ENCODE measurements at places on chromosomes 13 and 19.

- no peak for DNase-seq
Observed at GRCh38 chr13:105446197-105446596, 1089.3 kb downstream of the EFNB2 start.

- DNase-seq, result no peak
Observed at GRCh38 chr13:92575777-92576176, 650.8 kb upstream of the GPC6 start.

DNA sequence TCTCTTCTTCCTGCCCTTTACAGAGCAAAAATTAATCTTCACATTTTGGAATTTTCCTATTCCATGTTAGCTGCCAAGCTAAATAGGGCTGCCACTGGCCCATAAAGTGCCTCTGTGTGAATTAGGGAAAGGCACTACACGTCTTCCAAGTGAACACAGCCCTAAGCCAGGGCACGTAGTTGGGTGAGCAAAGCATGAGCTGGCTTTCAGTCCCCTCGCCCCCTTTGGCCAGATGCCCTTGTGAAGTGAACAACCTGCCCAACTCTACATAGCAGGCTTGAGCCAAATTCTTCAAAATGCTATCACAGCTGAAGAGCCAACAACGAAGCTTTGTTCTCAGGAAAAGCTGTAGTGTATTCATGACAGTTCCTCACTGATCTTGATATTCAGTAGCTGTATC lies 213.1 kb downstream of the OXGR1 start:
- no peak for DNase-seq

DNA sequence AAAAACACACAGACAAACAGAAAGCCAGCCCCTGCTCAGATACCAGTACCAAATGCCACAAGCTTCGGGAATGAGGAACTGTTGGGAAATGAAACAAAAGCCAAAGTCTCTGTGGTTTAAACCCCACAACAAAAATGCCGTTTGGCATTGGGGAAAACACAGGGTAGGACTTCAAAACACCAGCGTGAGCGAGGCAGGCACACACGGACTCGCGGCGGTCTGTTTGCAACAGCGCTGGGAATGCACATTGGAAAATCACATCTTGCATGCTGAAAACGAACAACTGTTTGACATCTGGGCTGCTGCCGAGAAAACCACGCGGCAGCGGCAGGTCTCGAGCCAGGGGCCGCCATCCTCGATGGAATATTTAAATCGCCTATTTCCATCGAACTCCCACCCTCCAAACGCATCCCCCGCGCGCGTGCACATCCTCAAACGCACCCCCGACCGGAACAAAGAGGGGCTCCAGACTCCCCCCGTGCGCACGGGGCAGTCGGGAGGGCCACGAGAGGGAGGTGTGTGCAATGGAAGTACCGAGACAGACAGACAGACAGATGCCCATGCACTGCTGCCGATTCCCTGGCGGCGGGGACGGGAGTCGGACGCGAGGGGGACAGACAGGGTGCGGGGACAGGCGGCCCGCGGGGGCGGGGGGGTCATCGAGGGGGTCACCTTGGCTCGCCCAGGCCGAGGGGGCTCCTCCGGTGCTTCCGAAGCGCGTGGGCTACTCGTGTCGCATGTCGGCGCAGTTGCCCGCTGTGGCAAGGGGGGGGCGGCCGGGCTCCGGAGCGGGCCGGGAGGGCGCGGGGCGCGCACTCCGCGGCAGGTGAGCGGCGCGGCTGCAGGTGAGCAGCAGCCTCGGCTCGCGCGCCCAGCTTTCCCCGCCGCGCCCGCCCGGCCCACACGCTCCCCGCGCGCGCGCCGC lies at the start of gene GPR12:
GPR12 (minus strand) TSS at position 880 of the 925 bp plus-strand sequence. CDS start 959 bp downstream, outside the sequence.
- DNase-seq, result no peak

DNA sequence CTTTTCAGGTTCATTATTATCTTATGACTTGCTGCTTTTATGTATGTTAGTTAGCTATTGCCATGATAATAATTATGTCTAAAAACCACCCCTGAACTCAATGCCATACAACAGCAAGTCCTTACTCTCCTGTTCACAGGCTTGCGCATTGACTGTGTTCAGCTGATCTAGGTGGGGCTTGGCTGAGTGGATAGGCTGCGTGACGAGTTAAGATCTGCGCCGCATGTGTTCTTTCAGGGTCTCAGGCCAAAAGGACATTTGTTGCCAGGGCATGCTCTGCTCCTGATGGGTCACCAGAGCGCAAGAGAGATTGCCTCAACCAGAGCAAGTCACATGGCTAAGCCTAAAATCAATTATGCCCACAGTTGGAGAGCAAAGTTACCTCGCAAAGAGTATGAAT lies 859 bp downstream of the ZNF568 start:
- no peak for DNase-seq

GRCh38 chr19:4391701-4392483 lies 8.5 kb downstream of the SH3GL1 start:
- DNase-seq, result no peak

- DNase-seq, result no peak
Observed at GRCh38 chr19:11931051-11931450, 6.1 kb downstream of the ZNF700 start.

DNA sequence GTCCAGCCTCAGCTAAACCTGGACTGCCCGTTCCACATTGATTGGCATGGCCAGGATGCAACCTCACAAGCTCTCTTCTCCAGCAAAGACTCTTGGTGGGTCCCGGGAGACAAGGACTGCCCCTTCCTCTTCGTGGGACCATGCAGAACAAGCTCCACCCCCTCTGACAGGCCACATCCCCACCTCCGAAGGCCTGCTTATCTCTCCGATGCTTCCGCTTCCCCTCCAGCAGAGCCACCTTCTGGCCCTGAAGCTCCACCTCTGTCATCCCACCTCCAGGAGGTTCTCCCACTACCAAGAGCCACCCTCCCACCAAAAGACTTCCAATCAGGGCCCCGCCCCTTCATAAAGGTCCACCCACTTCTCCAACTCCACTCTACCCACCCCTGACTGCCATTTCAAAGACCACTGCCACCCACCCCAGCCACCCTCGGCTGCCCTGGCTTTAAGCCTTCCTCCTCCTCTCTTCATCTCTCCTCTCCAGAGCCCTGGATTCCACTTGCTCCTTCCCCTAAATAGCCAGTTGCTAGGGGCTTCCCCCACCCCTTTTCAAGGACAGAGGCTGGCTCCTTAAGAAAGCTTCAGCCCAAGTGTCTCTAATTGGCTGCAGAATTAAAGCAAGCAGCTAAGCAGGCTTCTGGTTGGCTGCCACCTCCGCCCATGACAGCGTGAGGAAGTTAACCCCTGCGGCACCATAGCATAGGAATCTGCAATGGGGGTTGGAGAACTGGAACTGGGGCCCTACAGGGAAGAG lies 9.9 kb downstream of the LRFN1 start:
- DNase-seq, result no peak

DNA sequence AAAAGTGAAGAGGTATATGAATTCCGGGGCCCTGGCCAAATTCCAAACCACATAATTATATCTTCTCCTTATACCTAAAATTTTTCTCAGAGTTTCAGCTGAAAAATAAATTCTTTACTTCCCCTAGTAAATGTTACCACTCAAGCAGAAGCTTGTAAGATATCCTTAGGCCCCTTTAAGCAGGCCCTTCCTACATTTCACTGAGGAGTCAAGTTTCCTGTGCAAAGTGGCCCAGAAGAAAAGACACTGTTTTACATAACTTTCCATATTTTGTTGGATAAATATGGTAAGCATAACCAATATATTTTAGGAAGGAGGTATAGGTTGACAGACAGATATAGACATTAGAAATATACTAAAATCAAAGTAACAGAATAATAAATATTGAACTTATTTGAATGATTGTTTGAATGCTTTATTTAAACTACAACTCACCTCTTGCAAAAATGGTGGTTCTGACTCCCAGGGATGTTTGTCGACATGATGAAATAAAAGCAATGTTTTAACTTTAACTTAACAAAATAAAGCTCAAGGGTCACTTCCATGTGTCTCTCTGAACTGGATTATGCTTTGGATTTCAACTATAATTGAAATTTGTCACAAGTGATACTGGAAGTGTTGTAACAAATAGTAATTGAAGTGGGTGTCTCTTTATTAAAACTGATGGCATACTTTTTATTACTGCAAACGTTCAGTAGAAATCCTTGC lies 141.2 kb downstream of the SPRY2 start:
- no peak for DNase-seq

GRCh38 chr13:46687810-46688209 lies 109.2 kb downstream of the ESD start:
- DNase-seq, result no peak

GRCh38 chr13:98563071-98563470 lies 13.8 kb downstream of the STK24 start:
- DNase-seq, result no peak

GRCh38 chr13:54394085-54394700 lies 1365.6 kb downstream of the OLFM4 start:
- DNase-seq, result no peak

DNA sequence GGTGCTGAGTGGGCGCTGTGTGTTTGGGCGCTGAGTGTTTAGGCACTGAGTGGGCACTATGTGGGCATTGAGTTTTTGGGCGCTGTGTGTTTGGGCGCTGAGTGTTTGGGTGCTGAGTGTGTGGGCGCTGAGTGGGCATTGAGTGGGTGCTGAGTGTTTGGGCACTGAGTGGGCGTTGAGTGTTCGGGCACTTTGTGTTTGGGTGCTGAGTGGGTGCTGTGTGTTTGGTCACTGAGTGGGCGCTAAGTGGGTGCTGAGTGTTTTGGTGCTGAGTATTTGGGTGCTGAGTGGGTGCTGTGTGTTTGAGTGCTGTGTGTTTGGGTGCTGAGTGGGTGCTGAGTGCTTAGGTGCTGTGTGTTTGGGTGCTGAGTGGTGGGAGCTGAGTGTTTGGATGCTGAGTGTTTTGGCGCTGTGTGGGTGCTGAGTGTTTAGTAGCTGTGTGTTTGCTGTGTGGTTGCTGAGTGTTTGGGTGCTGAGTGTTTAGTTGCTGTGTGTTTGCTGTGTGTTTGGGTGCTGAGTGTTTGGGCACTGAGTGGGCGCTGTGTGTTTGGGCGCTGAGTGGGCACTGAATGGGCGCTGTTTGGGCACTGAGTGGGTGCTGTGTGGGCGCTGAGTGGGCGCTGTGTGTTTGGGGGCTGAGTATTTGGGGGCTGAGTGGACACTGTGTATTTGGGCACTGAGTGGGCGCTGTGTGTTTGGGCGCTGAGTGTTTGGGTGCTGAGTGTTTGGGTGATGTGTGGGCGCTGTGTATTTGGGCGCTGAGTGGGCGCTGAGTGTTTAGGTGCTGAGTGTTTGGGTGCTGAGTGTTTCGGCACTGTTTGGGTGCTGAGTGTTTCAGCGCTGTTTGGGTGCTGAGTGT lies 47.2 kb upstream of the F7 start:
- DNase-seq, result no peak

GRCh38 chr19:5696196-5697021 lies 6.3 kb downstream of the RPL36 start:
- DNase-seq, result no peak

- DNase-seq, result no peak
Observed at GRCh38 chr13:98458431-98458830, 118.5 kb downstream of the STK24 start.

DNA sequence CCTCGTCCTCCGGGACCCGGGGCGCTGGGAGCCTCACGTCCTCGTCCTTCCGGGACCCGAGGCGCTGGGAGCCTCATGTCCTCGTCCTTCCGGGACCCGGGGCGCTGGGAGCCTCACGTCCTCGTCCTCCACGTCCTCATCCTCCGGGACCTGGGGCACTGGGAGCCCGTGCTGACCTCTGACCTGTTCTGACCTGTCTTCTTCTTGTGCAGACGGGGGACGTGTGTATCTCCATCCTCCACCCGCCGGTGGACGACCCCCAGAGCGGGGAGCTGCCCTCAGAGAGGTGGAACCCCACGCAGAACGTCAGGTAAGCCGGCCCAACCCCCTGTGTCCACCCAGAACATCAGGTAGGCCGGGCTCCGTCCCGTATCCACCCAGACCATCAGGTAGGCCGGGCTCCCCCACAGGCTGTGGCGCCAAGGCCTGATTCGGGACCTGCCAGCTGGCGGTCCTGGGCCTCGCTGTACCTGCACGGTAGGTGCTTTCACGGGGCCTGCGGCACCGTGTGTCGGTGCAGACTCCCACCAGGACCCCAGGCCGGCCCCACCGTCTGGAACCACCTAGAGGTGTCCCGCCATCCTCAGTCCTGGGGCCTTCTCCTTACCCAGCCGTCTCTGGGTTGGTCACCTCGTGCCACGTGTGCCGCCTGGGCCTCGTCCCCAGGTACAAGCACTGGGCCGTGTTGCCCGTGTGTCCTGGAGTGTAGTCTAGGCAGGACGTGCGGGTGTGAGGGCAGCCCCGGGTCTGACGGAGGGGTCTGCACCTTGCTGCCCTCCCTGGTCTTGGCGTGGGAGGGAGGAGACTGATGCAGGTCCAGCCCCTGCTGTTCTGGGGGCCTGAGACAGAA lies 4.7 kb downstream of the CDC34 start:
- no peak for DNase-seq

DNA sequence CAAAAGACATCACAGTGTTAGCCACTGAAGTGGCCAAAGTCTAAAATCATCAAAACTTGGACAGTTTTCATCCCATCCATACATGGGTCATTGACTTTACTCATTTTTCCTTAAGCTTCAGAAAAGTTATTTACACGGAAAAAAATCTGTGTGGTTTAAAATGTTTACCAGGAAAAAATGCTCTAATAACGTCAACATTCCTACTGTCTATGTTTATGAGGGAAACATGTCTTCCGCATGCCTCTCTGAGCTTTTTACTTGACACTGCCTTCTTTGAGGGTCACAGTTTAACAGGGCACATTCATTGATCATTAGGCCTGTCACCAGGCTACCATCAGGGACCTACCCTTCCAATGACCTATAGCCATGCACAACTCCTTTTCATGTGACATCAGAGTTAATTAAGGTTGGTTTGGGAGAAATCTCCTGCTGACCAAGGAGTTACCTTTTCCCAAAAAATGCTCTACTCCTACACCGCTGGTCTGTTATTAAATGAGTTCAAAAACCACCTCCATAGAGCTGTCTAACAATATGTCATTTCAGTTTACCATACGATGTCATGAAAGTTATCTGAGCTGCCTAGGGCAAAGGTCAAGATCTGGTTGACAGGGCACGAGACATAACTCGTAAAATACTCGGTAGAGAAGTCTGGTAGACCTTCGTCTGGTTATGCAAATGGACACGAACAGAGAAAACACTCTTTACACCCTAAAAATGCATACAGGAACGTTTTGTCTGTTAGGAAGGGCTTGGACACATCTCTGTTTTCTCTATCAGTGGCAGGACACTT lies 17.8 kb downstream of the FLT1 start:
- DNase-seq, result no peak

- DNase-seq, result no peak
Observed at GRCh38 chr13:27024074-27024461, 147.5 kb downstream of the USP12 start.

All from NCI-H1105 (cell line).